ENCODE measurements at places on chromosomes 12 and 14.

DNA sequence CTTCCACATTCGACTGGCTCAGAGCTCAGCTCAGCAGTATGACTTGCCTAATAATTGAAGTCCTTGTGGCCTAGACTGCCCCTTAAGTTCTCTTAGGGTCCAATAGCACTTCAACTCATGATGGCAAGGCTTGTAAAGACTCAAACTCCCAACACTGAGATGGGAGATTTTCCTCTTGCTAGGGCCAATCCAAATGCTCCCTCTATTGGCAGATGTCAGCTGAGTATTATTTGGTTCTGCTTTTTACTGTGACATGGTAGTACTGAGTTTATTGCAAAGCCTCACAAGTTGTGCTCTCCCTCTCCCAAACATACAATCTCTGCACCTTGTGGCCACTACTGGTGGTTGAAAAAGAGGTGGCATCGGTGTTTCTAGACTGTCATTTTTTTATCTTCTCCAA, 164.2 kb downstream of the ALG10 start:
- DNase-seq: no peak

DNA sequence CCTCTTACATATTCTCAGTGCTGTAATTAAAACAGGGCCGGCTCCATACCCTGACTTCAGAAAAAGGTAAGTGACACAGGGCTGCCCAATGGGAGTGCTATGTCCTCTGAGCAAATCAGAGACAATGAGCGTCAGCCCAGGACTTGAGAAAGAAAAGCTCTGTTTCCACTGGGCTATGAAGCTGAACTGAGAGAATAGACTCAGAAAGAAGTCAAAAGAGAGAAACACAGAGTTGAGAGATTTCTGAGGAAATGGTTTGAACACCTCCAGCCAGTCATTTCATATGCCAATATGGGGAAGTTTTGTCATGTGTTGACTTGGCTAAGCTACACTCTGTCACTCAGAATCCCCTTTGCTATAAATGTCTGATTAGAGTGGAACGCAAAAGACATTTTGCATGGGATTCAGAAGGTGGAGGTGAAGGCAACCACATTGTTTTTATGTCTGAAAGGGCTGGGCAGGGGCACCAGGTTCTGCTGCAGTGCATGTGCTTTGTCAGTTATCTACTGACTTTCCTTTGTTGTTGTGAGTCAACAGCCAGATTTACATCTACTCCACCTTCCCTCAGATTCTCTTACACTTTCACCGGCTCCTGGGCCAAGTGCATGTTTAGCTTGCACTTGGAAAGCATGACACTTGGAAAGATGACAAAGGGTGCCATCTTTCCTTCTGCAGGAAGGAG, 313.3 kb downstream of the DUSP6 start:
- no peak for DNase-seq

- DNase-seq: no peak
Measured at GRCh38 chr12:19288603-19289244, 150.6 kb upstream of the AEBP2 start.

GRCh38 chr14:63632932-63633514, 8.6 kb downstream of the WDR89 start:
- DNase-seq: no peak

DNA sequence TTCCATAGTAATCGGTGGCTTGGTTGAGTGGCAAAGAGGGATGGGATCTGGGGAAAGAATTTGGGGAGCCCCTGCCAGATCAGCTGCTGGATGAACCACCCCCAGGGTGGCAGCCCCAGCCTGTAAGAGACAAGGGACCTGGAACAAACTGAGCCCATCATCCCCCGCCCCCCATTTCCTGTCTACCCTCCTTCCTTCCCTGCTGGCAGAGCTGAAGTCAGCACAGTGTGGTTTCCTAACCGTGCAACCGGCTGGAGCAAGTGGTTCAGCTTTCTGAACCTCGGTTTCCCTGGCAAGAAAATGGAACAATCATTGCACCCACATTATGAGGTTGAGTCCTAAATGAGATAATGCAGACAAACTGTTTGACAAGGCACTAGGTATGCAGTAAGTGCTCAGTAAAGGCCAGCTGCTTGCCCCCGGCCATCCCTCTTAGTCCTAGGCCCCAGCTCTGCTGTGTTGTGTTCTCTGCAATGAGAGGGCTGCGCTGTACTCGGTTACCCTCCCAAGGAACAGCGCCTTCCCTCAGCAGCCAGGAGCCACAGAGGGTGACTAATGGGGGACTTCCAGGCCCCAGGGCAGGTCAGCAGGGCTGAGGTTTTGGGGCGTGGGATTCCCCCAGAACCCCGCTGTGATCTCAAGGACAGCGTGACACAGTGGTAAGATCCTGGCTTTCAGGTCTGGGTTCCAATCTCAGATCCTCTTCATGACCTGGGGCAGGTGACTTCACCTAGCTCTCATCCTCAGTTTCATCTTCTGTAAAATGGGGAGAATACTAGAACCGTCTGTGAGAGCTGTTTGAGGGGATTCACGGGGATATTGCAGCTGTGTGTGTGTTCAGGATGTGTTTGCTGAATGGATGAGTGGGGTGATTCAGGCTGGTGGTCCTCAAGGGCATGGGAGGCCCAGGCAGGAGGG, 16.5 kb downstream of the SELPLG start:
- DNase-seq: peak; percentile 62

GRCh38 chr12:67592228-67593011, 56.1 kb upstream of the DYRK2 start:
- no peak for DNase-seq

DNA sequence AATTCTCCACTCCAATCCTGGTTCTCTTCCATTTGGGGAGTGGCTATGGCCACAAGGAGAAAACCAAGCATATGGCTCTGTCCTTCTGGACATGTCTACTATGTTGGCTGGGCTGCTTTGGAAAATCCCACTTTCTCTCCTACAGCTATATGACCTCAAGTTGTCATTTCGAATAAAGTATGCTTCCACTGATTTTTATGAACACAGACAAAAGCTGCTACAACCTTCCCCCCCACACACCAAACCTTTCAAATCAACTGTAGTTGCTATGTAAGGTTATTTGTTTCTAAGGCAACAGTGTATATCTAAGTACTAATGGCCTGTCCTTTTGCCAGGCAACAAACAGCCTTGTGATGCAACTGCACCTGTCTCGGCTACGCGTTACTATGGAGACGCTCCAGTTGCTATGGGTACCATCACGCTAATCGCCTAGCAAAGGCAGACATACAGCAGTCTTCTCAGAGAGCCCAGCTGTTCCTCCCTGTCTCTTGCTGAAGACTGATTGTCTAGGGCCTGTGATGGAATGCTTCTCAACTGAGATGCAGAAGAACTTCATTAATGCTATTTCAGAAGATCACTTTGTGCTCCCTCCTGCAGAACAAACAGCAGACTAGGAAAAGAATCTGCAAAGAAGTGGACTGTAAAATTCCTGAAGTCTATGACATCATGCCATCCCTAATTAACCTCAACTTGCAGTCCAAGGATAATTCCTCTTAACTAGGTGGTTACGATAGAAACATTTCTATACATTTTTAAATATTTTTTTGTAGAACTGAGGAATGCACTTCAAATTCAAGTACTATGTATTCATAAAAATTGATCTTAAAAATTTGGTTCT, 67.6 kb downstream of the FOXN3 start:
- no peak for DNase-seq

DNA sequence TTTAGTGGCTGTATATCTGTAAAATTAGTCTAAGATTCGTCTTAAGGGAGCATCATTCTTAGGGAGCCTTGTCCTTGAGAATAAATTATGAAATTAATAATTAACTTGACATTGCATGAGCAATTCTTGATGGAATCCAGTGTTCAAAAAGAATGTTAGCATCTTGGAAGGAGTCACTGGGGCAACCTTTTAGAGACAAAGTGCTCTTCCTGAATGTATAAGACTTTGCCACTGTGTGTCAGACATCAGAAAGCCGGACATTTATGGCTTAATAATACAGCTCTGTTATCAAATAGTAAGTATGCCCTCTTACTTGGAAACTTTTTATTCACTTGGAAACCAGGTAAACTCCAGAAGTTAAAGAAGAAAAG, 83.3 kb downstream of the CCER1 start:
- DNase-seq: no peak

DNA sequence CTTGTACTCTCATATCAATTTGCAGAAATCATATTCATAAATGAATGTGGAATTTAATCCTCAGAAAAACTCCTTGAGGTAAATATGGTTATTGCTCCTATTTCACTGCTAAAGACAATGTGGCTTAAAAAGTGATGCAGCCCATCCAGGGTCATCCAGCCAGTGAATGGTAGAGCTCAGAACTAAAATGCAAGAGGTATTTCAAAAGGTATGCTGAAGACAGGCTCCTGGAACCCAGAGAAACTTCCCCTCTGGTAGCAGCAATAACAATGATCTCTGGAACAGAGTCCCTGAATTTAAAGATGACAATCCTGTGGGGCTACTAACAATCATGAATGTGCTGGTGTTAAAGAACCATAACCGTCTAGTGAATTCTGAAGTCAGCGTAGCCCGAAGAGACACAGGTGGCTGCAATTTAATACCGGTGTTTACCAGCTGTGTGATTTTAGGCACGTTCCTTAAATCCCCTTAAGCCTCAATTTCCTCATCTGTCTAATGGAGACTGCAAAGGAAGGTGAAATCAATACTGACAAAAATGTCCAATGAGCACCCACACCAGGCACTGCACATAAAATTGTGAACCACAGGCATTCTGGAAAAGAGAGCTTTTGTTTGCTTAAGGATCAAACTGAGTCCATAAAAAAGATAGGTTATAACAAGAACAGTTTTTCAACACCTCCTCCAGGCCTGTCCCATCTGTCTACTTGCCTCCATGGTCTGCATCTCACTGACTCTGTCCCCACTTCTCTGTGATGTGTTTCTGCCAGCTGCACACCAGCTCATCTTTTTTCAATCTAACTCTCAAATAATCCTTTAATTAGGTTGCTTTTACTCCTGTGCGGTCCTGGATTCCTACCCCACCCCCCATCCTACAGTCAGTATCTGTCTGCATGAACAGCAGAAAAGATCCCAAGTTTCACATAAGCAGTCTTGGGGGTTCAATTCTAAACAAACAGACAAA, 10.5 kb downstream of the TM7SF3 start:
- no peak for DNase-seq

DNA sequence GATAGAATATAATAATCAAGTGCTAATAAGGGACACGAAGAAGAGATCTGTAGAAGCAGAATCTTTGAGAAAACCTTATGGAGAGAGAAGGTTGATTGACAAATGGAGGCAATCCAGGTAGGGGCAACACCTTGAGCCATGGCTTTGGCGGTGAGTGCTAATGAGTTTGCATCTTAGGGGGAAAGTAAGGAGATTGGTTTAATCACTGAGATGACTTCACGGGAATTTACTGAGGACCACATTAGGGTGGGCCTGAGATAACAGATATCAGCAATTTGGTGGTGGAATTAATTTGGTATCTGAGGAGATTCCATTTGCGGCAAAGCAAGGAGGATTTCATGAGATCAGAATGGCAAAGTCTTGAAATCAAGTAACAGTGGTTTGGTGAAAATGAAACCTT, 1.8 kb upstream of the LARP4 start:
- DNase-seq: no peak

- DNase-seq: no peak
Measured at GRCh38 chr14:32472512-32473463, 143.7 kb downstream of the AKAP6 start.

- no peak for DNase-seq
Measured at GRCh38 chr14:71606575-71606974, 325.7 kb upstream of the RGS6 start.

GRCh38 chr14:29900609-29901350, 26.9 kb downstream of the PRKD1 start:
- no peak for DNase-seq

- DNase-seq: no peak
Measured at GRCh38 chr14:24095271-24096068, 1.4 kb downstream of the PCK2 start.

GRCh38 chr14:96040828-96041371, 1.7 kb downstream of the C14orf132 start:
- no peak for DNase-seq

DNA sequence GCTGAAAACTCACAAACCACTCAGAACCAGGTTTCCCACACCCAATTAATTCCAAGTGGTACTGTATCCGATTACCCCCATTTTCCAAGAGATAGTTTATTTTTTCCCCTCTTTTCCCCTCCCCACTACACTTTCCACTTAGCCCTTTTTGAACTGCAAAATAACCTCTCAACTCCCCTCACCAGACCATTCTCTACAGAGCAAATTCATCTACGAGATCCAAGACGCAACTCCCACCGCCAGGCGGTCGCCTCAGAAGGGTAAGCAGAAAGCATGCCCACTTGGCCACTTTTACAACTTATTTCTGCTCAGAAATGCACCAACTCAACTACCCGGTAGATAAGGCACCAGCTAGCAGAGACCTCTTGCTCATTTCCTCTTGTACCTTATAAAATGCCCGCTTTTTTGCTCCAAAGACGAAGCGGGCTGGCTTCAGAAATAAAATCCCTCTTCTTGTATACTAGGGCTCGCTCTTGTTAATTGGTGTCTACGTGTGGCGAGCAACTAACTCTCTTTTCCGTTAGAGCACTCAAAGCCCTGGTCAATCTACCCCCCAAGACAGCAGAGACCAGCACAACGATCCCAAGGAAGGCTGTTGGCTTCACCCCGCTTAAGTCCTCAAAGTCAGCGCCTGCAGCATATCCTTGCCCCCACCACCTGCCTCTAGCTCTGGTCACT, 910 bp upstream of the SRP54 start:
- DNase-seq: peak; percentile 24

DNA sequence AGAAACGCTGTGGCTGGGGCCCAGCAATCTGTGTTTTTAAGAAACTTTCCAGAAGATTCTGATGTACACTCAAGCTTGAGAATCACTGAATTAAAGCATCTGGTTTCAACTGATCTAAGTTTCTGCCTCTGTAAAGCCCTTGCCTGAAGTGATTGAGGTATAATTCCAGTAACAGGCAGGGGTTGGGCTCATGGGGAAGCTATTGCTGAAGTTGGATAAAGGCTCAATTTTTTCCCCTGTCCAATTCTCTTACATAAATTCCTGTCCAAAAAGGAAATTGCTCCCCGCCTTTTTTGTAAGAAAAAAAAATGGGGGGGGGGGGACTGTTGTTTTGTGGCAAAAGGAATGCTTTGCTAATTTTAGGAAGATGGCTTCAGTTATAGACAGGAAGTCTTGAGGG, 337.4 kb downstream of the NUAK1 start:
- DNase-seq: no peak

Measured in activated T-cell treated with anti-CD3 and anti-CD28 coated beads for 4 hours (primary cell).